LoVo (cell line): ENCODE measurements at places on chromosomes 1 and 21.

DNA sequence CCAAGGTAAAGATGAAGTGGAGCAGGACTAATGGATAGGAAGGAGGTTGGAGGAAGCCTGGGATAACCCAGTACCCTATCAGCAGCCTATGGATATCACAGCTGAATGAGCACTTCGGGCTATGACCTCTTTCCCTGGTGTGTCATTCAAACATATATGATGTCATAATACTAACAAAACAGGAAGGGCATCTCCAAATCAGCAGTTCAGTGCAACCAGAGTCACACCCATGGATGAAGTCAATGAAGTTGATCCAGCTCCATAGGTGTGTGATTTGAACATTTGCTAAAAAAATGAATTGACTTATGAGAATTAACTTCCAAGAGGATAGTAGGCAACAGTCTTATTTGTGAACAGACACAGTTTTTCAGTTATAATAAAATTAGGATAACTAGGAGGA lies 1.7 kb upstream of the C1orf116 start:
- DNase-seq: no peak

DNA sequence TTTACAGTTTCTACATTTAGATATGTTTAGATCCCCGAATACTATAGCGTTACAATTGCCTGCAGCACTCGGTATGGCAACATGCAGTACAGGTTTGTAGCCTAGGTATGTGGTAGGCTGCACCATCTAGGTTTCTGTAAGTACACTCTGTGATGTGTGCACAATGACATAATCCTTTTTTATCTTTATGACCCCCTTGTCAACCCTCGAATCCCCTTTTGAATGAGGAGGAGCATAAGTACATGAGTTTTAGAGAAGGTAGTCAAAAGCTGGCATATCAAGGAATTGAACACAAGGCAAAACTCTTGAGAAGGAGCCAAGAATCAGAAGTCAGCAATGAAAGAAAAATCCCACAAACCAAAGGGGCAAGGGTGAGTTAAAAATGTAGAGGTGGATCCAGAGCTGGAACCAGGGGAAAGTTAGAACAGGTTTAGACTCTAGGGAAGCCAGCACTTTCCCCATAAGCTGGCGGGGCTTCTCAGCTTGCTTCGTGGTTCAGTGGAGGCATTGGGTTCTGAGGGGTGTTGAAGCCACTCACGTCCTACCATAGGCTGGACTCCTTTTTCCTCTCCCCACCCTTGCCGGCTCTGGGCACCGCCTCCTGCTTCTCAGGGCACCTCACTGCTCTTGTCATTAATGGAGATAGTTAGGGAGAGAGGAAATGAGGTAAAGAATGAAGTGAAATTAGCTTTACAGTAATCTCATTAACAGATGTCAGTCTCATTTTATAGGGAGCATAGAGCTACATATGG lies 31.3 kb downstream of the OLFML3 start:
- DNase-seq: no peak

DNA sequence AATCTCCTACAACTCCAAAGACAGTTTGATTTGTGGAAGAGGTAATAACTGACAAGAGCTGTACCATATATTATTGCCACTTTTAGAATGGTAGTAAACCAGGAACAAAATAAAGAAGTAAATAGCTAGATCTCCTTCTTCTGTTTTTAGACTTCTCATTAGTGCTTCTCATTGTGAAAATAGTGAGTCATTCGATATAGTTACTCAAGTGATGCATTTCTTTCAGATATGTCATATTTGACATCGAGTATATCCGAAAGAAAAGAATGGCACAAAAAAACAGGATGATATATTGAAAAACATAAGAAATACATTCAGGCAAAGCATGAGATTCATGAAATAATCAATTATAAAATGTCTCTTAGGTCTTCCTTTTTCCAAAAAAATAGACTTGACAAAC lies 1346.1 kb downstream of the BRINP3 start:
- no peak for DNase-seq

- DNase-seq: no peak
Measured at GRCh38 chr1:1441002-1441888, 5.8 kb downstream of the VWA1 start.
